GM23248 (cell line): ENCODE measurements at places on chromosomes 6 and 20. TPM values are rescaled to one million over a fixed set of nuclear protein-coding genes. Genes with fewer than 3 reads are reported as not detected.

DNA sequence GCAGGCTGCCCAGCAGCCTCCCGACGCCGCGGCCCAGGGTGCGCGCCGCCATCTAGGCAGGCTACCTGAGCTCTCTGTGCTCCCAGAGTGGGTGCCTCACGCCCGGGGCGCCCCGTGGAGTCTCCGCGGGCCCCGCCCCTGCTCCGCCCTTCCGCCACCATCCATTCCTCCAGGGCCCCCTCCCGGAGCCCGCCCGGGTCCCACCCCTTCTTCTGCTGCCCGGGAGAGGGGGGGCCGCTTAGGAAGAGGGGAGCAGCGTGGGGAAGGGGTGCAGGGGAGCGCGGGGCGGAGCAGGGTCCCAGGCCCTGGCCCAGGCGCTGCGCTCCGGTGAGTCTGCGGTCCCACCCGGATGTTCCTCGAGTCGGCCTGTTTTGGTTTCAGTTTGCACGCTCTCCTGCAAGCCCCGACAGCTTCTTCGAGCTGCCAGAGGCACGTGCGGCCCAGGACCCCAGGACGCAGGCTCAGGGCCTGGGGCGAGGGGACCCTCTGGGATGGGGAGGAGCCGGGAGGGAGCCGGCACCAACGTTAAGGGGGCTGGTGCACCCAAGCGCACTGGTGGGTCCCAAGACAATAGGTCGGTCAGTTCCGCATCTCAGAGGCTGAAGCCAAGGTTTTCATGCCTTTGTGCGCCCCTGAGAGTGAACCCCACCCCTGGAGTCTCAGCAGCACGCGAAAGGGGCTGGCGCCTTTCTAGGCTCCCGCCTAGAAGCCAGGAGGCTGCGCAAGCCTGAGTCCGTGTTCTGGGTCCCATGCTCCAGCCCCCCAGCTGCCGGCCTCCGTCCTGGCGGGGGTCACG is at the start of gene ACSS1:
Gene ACSS1, minus strand, starts transcription at position 89 of the 796 bp plus-strand sequence. Its CDS starts 37 bp downstream, at position 52.
- DNase-seq = peak; percentile 63

SLC17A2 gene
- total RNA-seq = not detected in 2 replicates

LIN28B gene
- total RNA-seq = not detected in 2 replicates

GRCh38 chr6:7311917-7312615 is 933 bp downstream of the SSR1 start:
- DNase-seq = peak; percentile 36

DNA sequence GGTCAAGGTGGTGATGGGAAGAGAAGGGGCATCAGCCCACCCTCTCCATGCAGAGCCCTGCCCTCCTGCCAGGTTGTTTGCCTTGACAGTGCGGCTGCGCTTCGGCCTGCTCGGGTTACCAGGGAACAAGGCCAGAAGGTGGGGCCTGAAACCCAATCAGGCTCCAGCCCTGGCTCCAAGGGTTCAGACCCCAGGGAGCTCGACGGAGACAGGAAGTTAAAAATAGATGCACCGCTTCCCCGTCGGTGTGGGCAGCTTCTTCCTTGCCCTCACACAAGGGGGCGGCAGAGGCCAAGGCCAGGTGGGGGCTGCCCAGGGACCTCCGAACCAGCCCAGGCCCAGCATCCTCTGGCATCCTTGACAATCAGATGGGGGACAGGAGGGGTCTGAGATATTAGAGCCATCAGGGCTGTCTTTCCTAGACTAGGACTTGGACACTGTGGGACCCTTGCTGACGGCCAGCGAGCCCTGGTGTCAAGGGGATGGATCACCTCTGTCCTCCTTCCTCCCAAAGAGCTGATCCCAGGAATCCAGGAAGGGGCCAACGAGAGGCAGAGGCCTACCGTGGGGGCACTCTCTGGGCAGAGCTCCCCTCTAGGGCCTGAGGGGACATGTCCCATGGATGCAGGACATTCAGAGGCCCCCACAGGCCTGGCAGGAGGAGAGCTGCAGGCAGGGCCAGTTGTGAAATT is 65.2 kb downstream of the RIPOR3 start:
- peak; percentile 56 for DNase-seq

SRMS gene
- not detected in 2 replicates for total RNA-seq
